ENCODE measurements at places on chromosomes 12 and 14.

DNA sequence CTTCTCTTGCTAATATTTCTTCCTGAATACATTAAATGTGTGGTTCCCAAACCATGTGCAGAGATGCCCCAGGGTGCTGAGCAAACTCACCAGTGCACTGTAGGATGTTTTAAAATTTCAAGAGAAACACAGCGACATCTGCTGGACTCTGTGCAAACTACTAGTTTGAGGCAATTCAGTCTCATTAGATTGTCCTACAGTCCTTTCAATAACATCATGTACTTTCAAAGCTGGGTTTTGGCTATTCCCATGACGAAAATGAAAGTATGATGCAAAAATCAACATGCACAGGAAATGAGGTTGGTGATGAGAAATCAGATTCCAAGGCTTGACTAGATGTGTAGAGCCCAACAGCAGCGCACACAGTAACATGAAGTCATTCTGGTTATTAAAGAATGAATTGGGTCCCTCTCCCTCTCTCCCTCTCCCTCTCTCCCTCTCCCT, 66.3 kb downstream of the CLIP1 start:
- peak; percentile 69 for DNase-seq

DNA sequence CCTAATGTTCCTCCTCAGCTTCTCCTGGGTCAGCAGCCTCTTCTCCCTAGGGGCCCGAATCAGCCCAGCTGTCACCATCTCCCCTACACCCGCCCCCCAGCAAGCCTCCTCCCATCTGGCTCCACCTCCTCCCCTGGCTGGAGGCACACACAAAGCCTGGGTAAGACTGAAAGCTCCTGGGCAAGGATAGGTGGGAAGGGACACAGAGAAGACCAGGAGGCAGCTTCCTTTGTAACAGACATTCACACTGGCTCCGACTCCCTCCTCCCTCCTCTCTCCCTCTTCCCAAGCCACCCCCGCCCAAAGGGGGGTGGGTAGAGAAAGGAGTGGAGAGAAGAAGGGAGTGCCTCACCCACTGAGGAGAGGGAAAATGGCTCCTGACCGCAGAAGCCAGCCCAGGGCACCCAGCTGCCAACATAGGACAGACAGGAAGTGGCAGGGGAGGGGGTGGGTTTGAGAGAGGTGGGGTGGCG, 4.0 kb downstream of the CHD4 start:
- DNase-seq: no peak

- no peak for DNase-seq
These were observed 91.4 kb downstream of the VRK1 start for GRCh38 chr14:96888593-96888992.

DNA sequence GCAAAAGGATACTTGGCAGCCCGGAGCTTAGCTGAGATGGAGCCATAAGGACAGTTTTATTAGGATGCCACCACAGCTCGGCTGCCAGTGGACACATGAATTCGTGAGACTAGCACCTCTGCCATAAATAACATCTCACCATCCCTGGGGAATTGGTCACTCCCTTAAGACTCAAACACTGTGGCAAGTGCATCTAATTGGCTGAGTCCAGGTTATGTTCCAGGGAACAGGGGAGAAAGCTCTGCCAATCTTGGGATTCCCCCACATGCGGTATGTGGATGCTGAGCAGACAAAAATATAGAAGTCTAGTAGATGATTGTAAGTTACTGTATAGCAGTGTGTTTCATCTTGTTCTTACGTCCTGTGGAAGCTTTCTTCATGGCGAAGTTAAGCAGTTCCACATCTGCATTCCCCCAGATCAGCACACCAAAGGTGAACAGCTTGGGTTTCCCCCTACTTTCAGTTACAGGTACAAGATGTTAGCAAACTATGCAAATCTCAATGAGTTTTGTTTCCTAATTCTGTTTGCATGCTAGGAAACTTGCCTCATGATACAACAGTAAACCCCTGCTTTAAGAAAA, 131.1 kb downstream of the ETV6 start:
- DNase-seq: no peak

DNA sequence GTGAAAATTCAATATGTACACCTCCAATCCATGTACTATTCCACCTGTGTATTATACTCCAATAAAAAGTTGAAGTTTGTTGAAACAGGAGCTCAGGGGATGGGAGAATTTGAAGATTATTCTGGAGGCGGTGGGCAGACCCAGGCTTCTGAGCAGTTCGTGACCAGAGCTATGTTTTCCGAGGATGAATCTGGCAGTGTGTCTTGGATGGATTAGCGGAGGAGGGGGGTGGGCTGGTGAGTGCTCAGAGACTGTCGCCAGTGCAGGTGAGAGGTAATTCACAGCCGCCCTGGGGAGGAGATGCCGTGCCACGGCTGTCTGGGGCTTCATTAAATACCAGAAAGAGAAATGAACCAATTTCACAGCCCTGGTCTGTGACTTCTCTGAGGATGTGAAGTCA, 283.0 kb upstream of the RTL1 start:
- no peak for DNase-seq

DNA sequence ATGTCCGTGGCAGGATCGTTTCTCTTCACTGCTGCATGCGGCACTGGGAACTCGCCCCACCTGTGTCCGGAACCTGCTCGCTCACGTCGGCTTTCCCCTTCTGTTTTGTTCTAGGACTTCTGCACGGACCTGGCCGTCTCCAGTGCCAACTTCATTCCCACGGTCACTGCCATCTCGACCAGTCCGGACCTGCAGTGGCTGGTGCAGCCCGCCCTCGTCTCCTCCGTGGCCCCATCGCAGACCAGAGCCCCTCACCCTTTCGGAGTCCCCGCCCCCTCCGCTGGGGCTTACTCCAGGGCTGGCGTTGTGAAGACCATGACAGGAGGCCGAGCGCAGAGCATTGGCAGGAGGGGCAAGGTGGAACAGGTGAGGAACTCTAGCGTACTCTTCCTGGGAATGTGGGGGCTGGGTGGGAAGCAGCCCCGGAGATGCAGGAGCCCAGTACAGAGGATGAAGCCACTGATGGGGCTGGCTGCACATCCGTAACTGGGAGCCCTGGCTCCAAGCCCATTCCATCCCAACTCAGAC, 1.2 kb downstream of the FOS start:
- no peak for DNase-seq

- DNase-seq: peak; percentile 39
These were observed 814 bp downstream of the ANKRD13A start for GRCh38 chr12:109999983-110000505.

DNA sequence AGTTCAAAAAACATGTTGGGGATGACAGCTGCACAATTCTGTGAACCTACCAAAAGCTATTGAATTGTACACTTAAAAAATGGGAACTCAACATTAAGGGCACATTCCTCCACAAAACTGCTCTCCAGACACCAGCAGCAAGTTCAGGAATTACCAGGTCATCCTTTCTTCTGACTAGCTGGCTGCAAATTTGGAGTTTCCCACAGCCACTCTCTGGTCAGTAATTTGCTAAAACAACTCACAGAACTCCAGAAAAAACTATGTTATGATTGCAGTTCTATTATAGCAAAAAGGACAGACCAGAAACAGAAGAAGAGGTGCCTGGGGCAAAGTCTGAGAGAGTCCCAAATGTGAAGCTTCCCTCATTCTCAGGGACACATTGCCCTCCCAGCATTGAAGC, 20.1 kb upstream of the PLEKHD1 start:
- DNase-seq: no peak

DNA sequence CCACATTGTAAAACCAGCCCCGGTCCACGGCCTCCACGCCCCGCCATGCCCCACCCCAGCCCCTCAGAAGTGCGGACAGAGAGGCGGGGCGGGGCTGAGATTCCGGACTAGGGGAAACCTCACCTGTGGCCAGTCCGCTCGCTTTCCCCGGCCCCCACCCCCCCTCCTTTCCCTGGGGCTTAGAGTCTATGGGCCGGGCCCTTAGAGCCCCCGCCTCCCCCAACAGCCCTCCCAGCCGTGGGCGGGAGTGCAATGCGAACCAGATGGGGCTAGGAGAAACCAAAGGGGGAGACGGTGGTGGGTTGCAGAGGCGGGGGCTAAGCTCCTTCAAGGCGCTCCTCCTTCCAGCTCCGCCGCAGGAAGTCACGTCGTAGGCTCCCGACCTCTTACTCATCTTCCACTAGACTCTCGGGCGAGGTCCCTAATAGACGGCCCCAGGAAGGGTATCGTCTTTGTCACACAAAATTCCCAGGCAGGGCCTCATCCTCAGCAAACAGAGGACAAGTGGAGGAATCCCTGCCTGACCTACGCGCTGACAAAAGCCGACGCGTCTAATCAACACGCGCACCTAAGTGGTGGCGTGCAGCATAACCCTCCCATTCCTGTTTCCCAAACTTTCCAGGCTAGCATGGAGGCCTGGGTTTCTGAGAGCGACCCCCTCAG, 1.1 kb upstream of the NAB2 start:
- DNase-seq: peak; percentile 90

DNA sequence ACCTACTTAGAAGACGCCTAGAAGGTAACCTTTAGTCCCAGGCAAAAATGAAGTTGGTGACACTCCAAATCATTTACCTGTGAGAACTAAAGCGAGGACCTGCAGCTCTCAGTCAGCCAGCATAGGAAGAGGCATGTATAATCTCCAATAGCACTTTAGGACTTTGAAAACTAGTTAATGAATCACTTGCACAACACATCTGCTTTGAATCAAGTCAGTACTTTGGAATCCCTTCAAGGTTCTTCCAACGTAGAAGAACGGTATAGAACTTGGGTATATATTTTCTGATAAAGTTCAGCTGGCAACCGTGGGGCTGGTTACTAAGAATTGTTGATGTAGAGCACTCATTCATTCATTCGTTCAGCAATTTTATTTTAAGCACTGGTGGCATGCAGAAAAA, 251.9 kb downstream of the TMEM132D start:
- no peak for DNase-seq

DNA sequence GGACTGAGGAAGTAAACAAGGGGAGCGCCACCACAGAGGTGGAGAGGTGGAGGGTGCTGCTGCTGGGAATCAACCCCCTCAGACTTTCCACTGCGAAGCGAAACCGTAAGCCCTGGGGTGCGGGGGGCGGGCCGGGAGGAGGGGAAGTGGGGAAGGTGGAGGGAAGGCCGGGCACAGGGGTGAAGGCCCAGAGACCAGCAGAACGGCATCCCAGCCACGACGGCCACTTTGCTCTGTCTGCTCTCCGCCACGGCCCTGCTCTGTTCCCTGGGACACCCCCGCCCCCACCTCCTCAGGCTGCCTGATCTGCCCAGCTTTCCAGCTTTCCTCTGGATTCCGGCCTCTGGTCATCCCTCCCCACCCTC, at the start of gene LAG3:
Gene LAG3, plus strand, starts transcription at position 190 of the 365 bp plus-strand sequence. CDS start 333 bp downstream, outside the sequence.
- peak; percentile 86 for DNase-seq

DNA sequence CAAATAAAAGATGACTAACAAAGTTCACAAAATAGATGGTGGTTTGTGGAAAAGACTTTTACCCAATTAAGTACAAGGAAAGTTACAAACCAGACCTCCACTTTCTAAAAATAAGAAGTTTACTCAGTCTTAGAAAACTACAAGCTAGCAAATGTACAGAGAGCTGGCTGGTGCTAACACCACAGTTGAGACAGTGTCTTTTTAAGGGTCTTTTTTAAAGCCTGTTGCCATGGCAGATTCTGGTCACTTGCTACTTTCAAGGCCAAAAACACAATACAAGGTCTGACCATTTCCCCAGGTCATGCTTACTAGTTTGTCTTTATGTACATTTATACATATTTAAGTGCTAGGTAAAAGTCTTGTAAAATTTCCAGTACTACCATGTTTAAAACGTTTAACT, 2.4 kb downstream of the BTG1 start:
- no peak for DNase-seq

DNA sequence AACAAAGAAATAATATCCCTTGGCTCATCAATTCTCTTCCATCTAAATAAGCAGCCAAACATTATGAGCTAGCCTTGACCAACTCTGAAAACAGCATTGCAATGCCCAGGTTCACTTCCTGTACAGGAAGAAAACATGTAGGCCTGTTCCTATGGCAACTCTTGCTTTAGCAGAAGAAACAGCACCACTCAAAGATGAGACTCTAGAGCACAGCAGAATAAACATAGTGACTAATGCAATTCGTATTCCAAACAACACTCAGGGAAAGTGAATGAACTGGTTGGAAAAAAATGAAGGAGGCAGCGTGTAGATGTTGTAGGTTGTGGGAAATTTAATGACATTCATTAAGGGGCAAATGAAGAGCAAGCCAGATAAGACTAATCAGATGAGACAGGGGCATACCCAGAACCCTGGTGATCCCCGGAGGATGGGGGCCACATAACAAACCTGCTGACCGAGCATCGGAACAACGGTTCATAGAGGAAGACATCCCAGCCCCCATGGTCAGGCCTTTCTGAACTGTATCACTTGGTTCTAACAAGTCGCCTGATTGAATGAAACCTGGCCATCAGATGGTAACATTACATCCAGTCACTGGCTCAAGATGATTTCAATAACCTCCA, 9.0 kb downstream of the ARHGDIB start:
- peak; percentile 51 for DNase-seq

DNA sequence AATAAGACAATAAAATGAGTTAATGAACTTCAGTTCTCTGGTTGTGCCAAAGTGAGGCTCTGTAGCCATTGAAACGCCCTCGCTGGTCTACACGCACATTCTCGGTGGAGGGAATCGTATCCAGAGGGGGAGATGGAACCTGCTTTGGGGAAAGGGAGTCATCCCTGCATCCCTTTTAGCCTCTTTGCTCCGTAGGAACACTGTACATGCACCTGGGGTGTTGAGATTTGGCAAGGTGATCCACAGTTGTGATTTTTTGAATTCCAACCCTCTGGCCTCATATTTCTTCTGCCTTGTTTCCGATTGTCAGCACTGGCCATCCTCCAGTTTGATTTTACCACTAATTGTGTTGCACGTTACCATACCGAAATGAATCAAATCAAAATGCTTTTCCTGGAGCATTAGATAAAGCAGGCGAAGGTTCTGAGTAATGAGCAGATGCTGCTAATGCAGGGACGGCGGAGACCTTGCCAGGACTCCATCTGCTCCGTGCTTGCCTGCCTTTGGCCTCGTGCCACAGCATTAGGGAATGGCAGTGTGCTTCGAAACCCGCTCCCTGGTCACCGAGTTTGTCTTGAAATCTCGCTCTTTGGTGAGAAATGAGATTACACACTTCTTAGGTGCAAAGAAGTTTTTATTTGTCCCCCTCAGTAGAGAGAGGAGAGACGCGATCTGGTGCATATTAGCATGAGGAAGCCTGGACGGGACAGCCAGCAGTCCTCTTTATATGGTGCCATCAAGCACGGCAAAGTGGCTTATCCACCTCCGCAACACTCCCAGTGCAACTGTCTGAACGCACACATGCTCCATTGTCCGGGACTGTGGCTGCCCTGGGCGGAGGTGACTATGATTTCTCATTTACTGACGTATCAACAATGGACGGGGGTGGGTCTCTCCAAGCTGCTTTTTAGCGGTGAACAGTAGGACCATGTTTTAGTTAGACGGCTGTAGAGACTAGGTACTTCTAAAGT, 59.1 kb downstream of the FBXW8 start:
- DNase-seq: no peak

Measured in stimulated activated CD8-positive, alpha-beta memory T cell treated with anti-CD3 and anti-CD28 coated beads, Interleukin-4, amount 100 ng/mL, for 48 hours (primary cell).